ENCODE measurements at places on chromosomes 11 and 22. TPM values are rescaled to one million over a fixed set of nuclear protein-coding genes. Genes with fewer than 3 reads are reported as not detected.
A peak's percentile ranks its signal among the peaks of the same experiment; 100 is the strongest.

GRCh38 chr22:22840780-22841179 lies 46.8 kb upstream of the IGLL5 start:
- no peak for DNase-seq
- H3K27ac ChIP-seq, result no peak overlapping the region
- H3K4me3 ChIP-seq, result no peak overlapping the region
- H3K36me3 ChIP-seq, result no peaks in the 10 kb centered on the region

- no peaks in the 10 kb centered on the region for H3K27me3 ChIP-seq
- no peak overlapping the region for H3K4me3 ChIP-seq
- H3K36me3 ChIP-seq, result no peaks in the 10 kb centered on the region
- H3K4me1 ChIP-seq, result no peaks in the 10 kb centered on the region
Observed at GRCh38 chr11:128133501-128133900, 453.9 kb downstream of the ETS1 start.

- H3K4me3 ChIP-seq, result no peak overlapping the region
- H3K27me3 ChIP-seq, result no peaks in the 10 kb centered on the region
- no peak overlapping the region for H3K27ac ChIP-seq
Observed at GRCh38 chr11:31655483-31655882, 145.9 kb downstream of the ELP4 start.

GRCh38 chr22:46646531-46647215 lies 26.5 kb downstream of the GRAMD4 start:
- H3K27ac ChIP-seq, result no peak overlapping the region
- peaks cover 27% of the 10 kb centered on the region for H3K4me1 ChIP-seq
- no peaks in the 10 kb centered on the region for H3K27me3 ChIP-seq
- no peak overlapping the region for H3K4me3 ChIP-seq
- no peaks in the 10 kb centered on the region for H3K36me3 ChIP-seq
- no peak for DNase-seq

DNA sequence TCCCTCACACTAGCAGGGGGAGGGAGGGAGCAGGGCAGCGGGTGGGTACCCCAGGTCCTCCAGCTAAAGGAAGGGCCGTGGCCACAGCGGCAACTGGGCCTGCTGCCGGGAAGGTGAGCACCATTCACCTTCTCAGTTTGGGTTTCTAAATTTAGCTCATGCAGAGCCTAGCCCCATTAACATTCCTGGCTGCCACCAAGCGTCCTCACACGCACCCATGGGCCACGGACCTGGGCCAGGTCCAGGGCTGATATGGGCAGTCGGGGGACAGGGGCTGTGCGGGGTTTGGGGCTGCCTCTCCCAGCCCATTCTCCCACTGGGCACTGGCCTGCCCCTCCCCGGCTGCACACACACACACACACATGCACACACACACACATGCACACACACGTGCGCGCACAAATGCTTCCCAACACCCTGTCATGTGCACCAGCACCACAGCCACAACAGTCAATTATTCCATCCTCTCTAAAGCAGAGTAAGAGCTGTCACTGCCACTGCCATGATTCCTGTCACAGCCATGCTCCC lies 28.7 kb downstream of the SYT7 start:
- no peaks in the 10 kb centered on the region for H3K27me3 ChIP-seq
- no peaks in the 10 kb centered on the region for H3K4me1 ChIP-seq
- H3K4me3 ChIP-seq, result no peak overlapping the region
- DNase-seq, result no peak
- no peak overlapping the region for H3K27ac ChIP-seq

DNA sequence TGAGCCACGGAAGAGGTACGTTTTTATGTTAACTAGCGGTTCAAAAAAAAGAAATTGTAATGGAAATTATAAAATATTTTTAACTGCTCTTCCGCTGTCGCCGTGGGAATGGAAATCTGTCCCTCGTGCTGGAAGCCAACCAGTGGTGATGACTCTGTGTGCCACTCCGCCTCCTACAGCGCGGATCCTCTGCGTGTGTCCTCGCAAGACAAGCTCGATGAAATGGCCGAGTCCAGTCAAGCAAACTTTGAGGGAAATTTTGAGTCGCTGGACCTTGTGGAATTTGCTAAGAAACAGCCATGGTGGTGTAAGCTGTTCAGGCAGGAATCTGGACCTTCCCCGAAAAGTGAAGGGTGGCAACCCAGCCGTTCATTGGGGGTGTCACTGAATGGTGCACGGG lies 2.9 kb upstream of the CBX7 start:
- peaks cover 9% of the 10 kb centered on the region for H3K4me1 ChIP-seq
- no peak overlapping the region for H3K4me3 ChIP-seq
- no peak for DNase-seq

DNA sequence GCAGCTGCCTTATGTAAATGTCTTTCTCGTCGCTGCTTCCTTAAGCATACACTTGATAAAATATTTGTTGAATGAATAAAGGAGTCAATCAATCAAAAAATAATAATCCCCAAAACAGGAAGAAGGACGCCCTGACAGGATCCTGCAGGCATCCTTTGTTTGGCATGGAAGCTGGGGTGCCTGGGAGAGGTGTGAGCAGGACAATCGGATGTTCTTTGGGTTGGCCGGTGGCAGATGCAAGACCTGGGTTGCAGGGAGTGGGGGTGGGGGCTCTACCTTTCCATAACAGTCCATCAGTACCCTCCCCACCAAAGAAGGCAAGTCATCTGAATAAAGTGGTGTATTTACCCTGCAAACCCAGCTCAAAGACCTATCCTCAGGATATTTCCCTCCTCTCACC lies 1.4 kb upstream of the SHANK2 start:
- no peak overlapping the region for H3K4me3 ChIP-seq
- H3K27ac ChIP-seq, result no peak overlapping the region
- no peaks in the 10 kb centered on the region for H3K27me3 ChIP-seq
- no peaks in the 10 kb centered on the region for H3K36me3 ChIP-seq
- no peaks in the 10 kb centered on the region for H3K4me1 ChIP-seq
- DNase-seq, result no peak

GRCh38 chr22:23523713-23524112 lies 56.4 kb downstream of the IGLL1 start:
- DNase-seq, result no peak
- no peak overlapping the region for H3K27ac ChIP-seq
- peaks cover 10% of the 10 kb centered on the region for H3K4me1 ChIP-seq
- H3K36me3 ChIP-seq, result no peaks in the 10 kb centered on the region
- H3K27me3 ChIP-seq, result no peaks in the 10 kb centered on the region
- no peak overlapping the region for H3K4me3 ChIP-seq

GRCh38 chr22:43094085-43094484 lies 4.9 kb upstream of the TTLL1 start:
- peaks cover 7% of the 10 kb centered on the region for H3K4me1 ChIP-seq
- peak; percentile 54 for DNase-seq
- no peaks in the 10 kb centered on the region for H3K36me3 ChIP-seq
- H3K4me3 ChIP-seq, result no peak overlapping the region

- no peak overlapping the region for H3K27ac ChIP-seq
- no peaks in the 10 kb centered on the region for H3K4me1 ChIP-seq
- no peaks in the 10 kb centered on the region for H3K36me3 ChIP-seq
Observed at GRCh38 chr11:32172848-32173834, 82.3 kb downstream of the RCN1 start.

DNA sequence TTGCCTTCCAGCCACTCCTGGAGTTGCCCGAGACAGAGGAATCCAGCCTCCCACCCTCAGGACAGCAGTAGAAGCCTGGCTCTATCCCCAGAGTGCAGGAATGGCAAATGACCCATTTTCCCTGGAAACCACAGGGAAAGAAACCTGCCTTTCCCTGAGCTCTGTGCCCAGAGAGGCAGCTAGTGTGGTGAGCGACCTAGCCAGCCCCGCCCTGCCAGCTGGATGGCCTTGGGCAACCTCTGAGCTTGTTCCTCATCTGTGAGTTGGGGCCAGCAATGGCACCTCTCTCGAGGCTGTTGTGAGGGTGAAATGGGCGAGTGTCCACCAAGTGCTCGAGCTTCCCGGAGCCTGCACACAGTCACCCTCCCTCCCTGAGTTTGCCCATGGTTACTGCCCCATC lies 3.7 kb downstream of the OMP start:
- no peaks in the 10 kb centered on the region for H3K4me1 ChIP-seq

GRCh38 chr11:17391493-17392355 lies 3.3 kb upstream of the KCNJ11 start:
- no peaks in the 10 kb centered on the region for H3K27me3 ChIP-seq
- DNase-seq, result no peak
- H3K4me1 ChIP-seq, result no peaks in the 10 kb centered on the region
- H3K27ac ChIP-seq, result no peak overlapping the region

GRCh38 chr11:32307471-32307870 lies 127.9 kb downstream of the WT1 start:
- H3K4me3 ChIP-seq, result no peak overlapping the region
- H3K36me3 ChIP-seq, result no peaks in the 10 kb centered on the region
- H3K4me1 ChIP-seq, result no peaks in the 10 kb centered on the region
- DNase-seq, result no peak
- no peak overlapping the region for H3K27ac ChIP-seq
- H3K27me3 ChIP-seq, result no peaks in the 10 kb centered on the region

DNA sequence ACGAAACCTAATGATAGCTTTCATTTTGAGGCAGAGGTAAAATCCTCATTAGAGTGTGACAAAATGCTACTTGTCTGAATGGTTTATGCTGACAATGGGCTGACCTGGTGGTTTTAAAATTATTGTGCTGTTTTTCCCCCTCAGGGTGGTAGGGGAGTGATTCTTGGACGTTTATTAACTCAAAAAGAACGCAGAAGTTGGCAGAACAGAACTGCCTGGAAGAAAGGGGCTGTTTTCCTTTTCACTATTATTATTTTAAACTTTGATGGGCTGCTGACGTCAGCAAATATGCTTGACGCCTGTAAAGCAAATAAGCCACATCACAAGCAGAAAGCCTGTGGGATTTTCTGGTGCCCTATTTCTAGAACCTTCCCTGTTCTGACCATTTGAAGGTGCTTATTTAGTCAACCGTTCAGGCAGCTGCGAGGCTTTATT lies 4.0 kb downstream of the RASSF10 start:
- H3K4me1 ChIP-seq, result no peaks in the 10 kb centered on the region
- H3K36me3 ChIP-seq, result no peaks in the 10 kb centered on the region
- peaks cover 32% of the 10 kb centered on the region for H3K27me3 ChIP-seq

GRCh38 chr11:67118801-67119584 lies at the start of gene KDM2A:
KDM2A (plus strand) TSS chr11:67119263; CDS start chr11:67121317, 2,054 bp downstream.
- H3K36me3 ChIP-seq, result no peaks in the 10 kb centered on the region
- peak; percentile 100 for DNase-seq
- H3K4me1 ChIP-seq, result peaks cover 39% of the 10 kb centered on the region
- no peaks in the 10 kb centered on the region for H3K27me3 ChIP-seq
- peak within 1 kb of the TSS; percentile 92 for H3K27ac ChIP-seq

GRCh38 chr11:45924927-45925326 lies 2.5 kb downstream of the LARGE2 start:
- H3K27ac ChIP-seq, result no peak overlapping the region
- no peak for DNase-seq
- no peaks in the 10 kb centered on the region for H3K36me3 ChIP-seq
- no peak overlapping the region for H3K4me3 ChIP-seq
- H3K27me3 ChIP-seq, result no peaks in the 10 kb centered on the region

DNA sequence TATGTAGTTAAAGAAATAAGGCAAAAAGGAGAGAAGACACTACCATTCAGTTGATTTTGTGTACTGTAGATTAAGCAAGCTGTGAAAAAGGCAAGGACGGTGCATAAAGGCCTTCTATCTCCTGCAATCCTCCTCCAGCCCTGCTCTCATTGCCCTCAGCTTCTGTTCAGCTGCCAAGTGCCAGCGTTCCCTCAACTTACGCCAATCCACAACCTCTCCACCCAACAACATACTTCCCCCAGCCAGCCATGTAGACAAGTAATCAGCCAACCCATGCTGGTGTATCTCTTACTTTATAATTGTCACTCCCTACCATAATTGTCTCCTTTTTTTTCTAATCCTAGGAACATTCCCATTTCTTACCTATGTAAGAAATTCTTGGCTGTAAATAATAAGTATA lies 30.1 kb upstream of the ANO5 start:
- H3K27me3 ChIP-seq, result no peaks in the 10 kb centered on the region
- no peak overlapping the region for H3K27ac ChIP-seq
- H3K4me3 ChIP-seq, result no peak overlapping the region
- no peak for DNase-seq
- H3K4me1 ChIP-seq, result no peaks in the 10 kb centered on the region
- no peaks in the 10 kb centered on the region for H3K36me3 ChIP-seq

- no peak overlapping the region for H3K27ac ChIP-seq
- H3K36me3 ChIP-seq, result no peaks in the 10 kb centered on the region
- H3K4me3 ChIP-seq, result no peak overlapping the region
- DNase-seq, result no peak
- no peaks in the 10 kb centered on the region for H3K4me1 ChIP-seq
Observed at GRCh38 chr11:40241524-40242051, 1217.9 kb downstream of the LRRC4C start.

- H3K4me3 ChIP-seq, result no peak overlapping the region
- no peak overlapping the region for H3K27ac ChIP-seq
- DNase-seq, result no peak
- H3K4me1 ChIP-seq, result peaks cover 24% of the 10 kb centered on the region
Observed at GRCh38 chr11:71249301-71249700, 3.1 kb downstream of the SHANK2 start.

- H3K4me1 ChIP-seq, result peaks cover 42% of the 10 kb centered on the region
- peak overlapping the region; percentile 55 for H3K27ac ChIP-seq
- no peak for DNase-seq
- no peaks in the 10 kb centered on the region for H3K36me3 ChIP-seq
Observed at GRCh38 chr11:3946455-3947017, 91.1 kb downstream of the STIM1 start.

- H3K4me1 ChIP-seq, result no peaks in the 10 kb centered on the region
- DNase-seq, result peak; percentile 46
- no peak overlapping the region for H3K27ac ChIP-seq
- H3K36me3 ChIP-seq, result no peaks in the 10 kb centered on the region
Observed at GRCh38 chr22:44363980-44364750, 51.4 kb upstream of the SHISAL1 start.

- H3K36me3 ChIP-seq, result no peaks in the 10 kb centered on the region
- H3K4me1 ChIP-seq, result no peaks in the 10 kb centered on the region
- no peak overlapping the region for H3K4me3 ChIP-seq
- peak overlapping the region; percentile 43 for H3K27ac ChIP-seq
- H3K27me3 ChIP-seq, result no peaks in the 10 kb centered on the region
Observed at GRCh38 chr11:100719362-100719761, 32.3 kb downstream of the ARHGAP42 start.

DNA sequence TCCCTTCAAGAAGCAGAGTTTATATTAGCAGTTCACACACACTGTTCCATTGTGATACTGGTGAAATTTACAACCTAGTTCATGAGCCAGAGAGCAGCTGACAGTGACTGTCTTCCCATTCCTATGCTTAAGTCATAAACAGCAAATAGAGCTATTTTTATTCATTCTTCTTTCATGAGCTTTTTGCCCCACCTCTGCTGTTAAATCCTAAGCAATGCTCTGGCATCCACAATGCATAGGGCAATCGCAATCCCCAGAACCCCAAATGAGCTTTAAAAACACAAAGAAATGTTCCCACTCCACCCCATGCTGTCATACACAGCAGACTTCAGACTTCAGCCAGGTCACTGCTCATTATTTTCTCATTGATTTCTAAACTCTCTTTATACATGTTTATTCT lies 307.5 kb downstream of the ETS1 start:
- DNase-seq, result no peak
- H3K36me3 ChIP-seq, result no peaks in the 10 kb centered on the region
- no peaks in the 10 kb centered on the region for H3K4me1 ChIP-seq
- H3K27ac ChIP-seq, result no peak overlapping the region

GRCh38 chr22:48262596-48263430 lies 1500.4 kb downstream of the TBC1D22A start:
- no peak for DNase-seq
- H3K27me3 ChIP-seq, result no peaks in the 10 kb centered on the region
- no peaks in the 10 kb centered on the region for H3K4me1 ChIP-seq
- no peak overlapping the region for H3K4me3 ChIP-seq
- no peak overlapping the region for H3K27ac ChIP-seq

SLC22A8 gene
- total RNA-seq, result not detected

MYO7A gene
- total RNA-seq, result 39.6 TPM

GGTLC2 gene
- not detected for total RNA-seq

CRYBA4 gene
- not detected for total RNA-seq

MYBPC3 gene
- total RNA-seq, result not detected

BLID gene
- total RNA-seq, result not detected

MPPED1 gene
- 10.6 TPM for total RNA-seq

LRRC10B gene
- not detected for total RNA-seq

FAM83F gene
- total RNA-seq, result 4.5 TPM
